ENCODE measurements at places on chromosomes 1 and 21.

GRCh38 chr1:116127848-116128540 is 16.8 kb downstream of the MAB21L3 start:
- DNase-seq, result no peak

GRCh38 chr1:163305441-163305840 is 16.3 kb upstream of the NUF2 start:
- no peak for DNase-seq

- peak; percentile 61 for DNase-seq
These were observed 14.4 kb downstream of the SMYD3 start for GRCh38 chr1:246492611-246493245.

DNA sequence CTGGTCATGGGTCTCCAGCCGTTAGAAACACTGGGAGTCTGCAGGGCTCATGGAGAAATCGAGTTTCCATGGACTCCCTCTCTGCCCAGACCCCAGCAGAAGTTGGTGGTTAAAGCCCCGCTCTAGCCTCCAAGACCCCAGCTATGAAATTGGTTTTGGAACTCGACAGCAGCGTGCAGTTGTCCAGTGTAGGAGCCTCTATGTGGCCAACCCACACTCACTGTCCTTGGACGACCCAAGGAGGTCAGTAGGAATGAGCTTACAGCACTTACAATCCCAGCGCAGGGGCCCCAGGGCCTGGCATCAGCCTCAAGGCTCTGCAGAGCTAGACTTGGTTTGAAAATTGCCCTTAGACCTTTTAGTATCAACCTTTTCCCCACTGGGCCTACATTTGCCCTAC is 3.2 kb upstream of the PRDM16 start:
- no peak for DNase-seq

- DNase-seq, result no peak
These were observed 18.3 kb upstream of the UTS2 start for GRCh38 chr1:7871136-7871535.

DNA sequence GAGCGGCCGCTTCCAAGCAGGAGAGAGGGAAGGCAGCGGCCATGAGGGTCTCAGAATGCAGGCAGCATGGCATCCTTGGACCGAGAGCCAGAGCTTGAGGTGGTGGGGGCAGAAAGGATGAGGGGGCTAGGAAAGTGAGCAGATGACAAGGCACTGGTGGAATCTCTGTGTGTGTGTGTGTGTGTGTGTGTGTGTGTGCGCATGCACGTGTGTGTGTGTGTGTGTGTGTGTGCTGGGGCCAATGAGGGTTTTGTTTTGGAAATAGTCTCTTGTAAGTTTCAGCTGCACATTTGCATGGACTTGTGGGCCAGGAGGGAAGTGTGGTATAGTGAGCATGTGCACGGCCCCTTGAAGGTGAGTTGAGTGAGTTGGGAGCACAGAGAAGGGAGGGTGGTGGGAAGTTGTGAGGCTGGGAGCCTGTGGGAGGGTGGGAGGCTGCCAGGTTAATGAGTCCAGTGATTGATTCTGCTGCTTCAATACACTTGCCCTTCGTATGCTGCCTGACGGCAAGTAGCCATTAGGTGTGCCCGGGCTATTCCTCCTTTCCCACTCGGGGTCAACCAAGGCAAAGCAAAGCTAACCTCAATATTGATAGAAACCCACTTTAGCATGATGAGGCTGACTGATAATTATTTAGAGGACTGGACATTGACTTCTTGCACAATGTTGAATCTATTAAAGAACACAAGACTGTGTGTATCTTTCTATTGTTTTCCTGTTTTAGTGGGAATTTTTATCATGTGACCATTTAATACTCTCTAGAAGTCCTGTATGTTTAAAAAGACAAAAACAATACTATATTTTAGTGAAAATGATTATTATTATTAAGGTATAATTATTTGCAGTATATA is 80.3 kb downstream of the PROX1 start:
- DNase-seq, result no peak

GRCh38 chr1:20086800-20087199 is 16.8 kb downstream of the PLA2G5 start:
- no peak for DNase-seq

GRCh38 chr1:221780175-221780574 is 38.3 kb upstream of the DUSP10 start:
- no peak for DNase-seq

DNA sequence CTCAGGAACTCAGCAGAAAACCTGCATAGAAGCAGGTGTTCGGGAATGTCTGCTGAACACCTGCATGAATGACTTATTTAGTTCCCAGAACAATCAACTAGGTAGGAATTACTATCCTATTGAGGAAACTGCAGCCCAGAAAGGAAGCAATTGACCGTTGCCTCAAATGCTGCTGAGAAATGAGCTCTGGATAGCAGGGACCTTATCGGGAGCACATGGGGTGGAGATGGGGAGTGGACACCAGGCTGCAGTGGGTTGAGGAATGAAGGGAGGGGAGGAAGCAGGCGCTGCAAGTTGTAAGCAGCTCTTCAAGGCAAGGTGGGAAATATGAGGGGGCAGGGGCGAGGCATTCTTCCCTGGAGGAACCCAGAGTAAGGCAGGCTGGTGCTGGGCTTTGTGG is 10.8 kb upstream of the CDCP2 start:
- DNase-seq, result no peak

- DNase-seq, result no peak
These were observed 71.3 kb upstream of the PKN2 start for GRCh38 chr1:88612773-88613172.

DNA sequence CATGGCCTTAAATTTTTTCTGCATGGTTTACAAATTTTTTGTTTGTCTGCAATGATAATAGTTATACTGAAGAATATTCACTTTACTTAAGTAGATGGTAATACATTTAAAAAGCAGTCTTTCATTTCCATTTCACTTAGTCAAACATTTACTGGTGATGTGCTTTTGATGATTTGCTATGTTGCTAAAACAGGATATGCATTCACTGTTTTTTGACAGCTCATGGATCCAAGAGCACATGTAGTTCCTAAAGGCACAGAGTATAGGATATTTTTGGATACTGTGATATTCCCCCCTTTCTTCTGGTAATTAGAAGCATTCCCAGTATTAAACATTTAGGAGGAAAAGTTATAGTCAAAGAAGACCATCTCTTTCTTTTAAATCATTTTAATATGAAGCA is 45.9 kb downstream of the RAP1A start:
- DNase-seq, result no peak

GRCh38 chr1:56931686-56932085 is 34.1 kb downstream of the C8B start:
- DNase-seq, result no peak

- DNase-seq, result no peak
These were observed 96.9 kb upstream of the SLC25A33 start for GRCh38 chr1:9442278-9442846.
